HFF-Myc (cell line): ENCODE measurements at places on chromosomes 5 and 9.

DNA sequence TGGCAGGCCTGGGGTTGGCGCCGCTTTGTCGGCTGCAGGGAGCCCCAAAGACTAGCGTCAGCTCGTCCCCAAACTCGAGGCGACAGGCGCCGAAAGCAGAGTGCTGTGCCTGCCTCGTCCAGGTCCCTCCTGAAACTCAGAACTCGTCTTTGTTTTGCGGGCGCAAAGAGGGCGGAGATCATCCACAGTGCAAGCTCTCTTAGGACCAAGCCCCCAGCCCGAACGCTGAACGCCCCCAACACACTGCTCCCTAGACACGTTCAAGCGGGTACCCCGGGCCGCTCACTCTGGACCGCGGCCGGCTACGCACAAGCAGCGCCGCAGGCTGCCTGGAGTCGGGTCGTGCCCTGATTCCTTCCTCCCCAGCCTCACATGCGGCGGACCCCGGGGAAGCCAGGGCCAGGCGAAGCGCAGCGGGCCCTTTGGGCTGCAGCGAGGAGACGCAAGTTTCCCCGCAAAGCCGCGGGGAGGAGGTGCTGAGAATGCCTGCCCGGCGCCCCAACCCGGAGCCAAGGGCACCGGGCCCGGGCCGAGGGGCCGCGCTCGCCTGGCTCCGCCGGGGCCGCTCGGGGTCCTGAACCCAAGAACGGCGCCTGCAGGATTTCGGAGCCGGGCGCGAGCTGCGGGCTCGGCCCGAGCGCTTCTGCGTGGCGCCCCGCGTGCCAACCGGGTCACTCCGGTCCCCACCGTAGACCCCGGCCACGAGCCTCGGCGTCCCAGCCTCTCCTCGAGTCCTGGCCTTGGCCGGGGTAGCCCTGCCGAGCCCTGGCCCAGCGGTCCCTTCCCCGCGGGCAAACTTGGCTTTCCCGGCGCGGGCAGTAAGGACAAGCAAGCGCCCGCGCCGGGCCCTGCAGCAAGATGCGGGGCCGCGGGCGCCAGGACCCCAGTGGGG is 738 bp downstream of the FSTL4 start:
- DNase-seq, result no peak

GRCh38 chr5:166532456-166533220 is 1758.8 kb upstream of the WWC1 start:
- no peak for DNase-seq

DNA sequence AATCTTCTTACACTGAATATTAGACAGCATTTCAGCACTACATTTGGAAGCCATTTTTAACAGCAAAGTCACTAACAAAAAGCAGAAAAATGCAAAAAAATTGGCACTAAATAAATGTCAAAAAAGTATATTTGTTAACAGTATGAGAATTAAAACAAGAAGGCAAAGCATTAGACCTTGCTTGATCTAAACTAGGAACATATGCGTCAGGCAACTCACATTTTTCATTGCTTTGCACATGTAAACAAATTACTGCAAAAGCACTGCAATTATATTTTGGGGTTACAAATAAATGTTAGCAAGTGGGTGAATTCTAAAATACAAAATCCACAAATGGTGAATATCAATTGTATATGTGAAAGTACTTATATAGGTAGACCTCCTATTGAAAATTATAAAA is 49.0 kb upstream of the RAPGEF6 start:
- DNase-seq, result no peak

DNA sequence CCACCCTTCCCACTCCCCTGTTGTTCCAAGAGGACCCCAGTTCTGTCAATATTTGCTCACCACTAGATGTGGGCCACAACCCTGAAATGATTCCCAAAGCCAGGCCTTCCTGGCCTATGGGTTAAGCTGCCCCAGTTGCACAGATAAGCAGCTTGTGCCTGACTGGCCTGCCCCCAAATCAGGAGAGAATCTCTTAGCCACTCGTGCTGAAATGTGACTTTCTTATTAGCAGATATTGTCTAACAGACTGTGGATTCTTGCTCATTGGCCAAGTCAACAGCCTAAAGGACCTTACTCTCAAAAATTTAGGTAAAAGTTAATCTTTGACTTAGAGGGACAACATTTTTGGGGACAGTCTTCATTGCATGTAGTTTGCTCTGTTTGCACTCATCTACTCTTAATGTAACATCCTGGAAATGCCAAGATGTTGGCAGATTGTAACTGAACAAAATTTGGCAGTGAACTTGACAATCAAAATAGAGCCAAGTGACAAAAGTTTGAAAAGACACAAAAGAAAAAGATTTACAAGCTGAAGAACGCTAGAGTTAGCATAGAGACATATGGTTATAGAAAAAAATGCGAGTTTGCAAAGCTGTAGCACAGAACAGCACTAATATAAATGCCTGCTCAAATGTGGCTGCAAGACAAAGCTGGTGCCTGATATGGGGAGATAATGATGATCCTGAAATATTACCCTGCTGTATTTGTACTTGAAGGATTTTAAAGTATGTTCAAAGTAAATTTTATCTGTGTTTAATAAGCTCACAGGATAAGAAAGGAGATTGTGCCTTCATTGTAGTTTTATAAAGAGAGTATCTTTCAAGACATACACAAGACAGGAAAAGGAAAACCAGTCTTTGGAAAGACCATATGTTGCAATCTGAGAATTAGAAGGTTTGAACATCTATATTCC is 29.0 kb upstream of the FSD1L start:
- DNase-seq, result no peak

DNA sequence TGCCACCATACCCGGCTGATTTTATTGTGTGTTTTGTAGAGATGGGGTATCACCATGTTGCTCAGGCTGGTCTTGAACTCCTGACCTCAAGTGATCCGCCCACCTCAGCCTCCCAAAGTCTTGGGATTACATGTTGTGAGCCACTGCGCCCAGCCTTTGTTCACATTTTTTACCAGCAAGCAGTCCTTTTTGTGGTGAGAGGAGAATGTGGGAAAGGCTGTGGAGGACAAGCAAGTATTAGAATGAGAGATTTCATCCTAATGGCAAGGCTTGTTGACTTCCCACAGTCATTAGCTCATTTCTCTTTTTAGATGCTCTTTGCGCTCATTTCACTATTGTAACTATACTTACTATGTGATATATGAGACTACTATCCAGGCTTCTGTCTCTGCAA is 6.1 kb downstream of the IL31RA start:
- DNase-seq, result no peak

GRCh38 chr9:115923410-115923809 is 230.2 kb upstream of the PAPPA start:
- DNase-seq, result no peak

GRCh38 chr9:98410185-98410697 is 154.8 kb upstream of the TBC1D2 start:
- peak; percentile 16 for DNase-seq

DNA sequence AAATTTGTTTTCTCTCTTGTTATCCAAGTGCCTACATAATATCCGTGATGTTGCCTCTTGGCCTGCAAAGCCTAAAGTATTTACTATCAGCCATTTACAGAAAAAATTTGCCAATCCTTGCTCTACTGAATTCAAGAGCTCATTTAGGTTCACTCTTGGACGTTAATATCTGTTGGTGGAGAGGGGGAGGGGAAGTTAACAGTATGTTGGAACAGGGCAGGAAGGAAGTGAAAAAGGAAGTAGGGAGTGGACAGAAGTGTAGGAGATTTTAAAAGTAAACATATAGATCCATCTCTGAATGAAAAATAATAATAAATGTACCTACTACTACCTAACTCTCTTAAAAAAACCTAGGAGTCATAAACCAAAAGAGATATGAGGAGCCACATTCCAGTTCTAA is 32.8 kb downstream of the ZNF608 start:
- DNase-seq, result no peak

- DNase-seq, result no peak
Observed at GRCh38 chr5:78747055-78747454, 98.5 kb upstream of the LHFPL2 start.

DNA sequence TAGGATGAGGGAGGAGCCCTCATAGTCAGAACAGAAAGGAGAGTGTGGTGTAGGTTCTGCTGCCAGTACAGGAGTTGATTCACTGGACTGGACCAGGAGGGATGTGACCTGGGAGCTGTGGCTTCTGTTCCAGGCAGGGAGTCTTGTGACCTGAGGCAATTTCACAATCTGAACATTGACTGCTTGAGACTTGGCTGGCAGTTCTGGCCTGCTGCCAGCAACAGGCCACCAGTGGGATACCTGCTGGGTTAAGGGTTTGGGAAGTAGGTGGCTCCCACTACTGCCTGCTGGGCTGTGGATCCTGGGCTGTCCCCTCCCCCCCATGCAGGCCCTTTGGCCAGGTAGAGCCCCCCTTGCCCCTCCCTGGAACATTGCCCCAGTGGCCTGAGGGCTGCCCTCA is 268.6 kb upstream of the ARRDC3 start:
- DNase-seq, result no peak

DNA sequence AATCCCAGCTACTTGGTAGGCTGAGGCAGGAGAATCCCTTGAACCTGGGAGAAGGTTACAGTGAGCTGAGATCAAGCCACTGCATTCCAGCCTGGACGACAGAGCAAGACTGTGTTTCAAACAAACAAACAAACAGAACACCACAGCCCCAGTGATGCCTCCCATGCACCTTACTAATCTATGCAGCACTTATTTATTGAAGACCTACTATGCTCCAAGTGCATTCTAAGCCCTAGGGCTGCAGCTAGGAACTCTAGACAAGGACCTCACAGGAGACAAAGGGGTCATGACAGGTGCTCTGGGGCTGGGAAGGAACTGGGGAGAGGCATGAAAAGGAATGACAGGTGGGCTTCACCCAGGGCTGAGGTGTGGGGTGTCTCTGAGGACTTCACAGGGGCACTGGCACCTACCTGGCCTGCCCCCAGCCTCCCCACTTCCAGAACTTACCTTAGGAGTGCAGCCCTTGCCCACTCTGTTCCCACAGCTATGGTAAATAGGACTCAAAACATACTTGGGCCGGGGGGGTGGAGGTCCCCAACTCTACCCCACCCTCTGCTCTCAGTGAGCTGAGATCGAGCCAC is 69.4 kb downstream of the C9orf50 start:
- DNase-seq, result no peak

DNA sequence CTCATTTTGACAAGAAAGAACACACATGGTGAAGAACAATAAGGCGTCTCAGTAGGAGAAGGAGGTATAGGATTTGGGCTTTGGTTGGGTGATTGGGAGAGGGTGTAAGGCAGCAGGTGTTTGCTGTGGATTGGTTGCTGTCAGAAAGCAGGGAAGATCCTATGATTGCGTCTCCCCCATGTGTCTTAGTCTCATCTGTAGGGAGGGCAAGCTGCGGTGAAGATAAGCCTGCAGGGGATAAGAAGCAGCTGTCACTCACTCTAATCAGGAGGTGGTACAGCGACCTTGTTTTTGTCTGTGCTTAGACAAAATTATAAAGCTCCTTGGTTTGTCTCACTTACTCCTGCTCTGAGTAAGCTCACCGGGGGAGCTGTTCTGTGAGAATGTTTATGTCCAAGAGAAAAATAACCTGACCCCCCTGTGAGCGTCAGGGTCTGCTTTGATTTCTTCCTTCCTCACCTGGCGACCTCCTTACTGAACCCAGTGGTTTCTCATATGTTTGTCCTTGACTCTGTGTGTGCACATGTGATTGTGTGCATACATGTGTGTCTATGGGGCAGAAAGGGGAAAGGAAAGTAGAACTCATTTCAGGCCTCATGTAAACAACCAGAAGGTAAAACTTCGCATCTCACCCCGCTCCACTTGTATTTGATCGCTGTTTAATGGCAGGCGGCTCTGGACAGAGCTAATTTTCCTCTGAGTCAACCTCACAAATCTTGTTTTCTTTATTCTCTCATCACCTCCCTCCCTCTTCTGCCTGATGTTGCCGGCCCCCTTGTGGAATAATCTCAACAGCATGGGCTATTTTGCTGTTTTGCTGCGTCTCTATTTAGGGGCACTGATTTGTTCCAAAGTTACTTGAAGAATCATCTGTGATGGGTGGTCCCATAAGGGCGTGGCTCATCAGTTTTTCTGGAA is 105.6 kb downstream of the TENT4A start:
- no peak for DNase-seq

DNA sequence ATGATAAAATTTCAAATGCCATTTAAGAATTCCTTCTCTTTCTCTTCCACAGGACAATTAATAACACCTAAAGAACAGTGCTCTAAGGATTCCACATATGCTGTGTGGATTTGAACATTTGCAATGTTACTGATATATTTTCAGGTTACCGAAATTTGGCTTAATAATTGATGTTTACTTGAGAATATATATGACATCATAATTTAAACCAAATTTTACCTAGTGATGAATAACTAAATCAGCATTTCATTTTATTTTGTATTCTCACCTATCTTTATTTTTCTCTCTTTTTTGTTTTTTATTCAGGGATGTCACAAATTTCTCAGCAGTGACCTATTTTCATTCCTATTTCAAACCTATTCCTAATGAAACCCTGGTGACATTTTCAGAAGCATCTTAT is 429.6 kb downstream of the SLCO4C1 start:
- DNase-seq, result no peak

- DNase-seq, result no peak
Observed at GRCh38 chr5:59817536-59817935, 76.0 kb downstream of the PDE4D start.

DNA sequence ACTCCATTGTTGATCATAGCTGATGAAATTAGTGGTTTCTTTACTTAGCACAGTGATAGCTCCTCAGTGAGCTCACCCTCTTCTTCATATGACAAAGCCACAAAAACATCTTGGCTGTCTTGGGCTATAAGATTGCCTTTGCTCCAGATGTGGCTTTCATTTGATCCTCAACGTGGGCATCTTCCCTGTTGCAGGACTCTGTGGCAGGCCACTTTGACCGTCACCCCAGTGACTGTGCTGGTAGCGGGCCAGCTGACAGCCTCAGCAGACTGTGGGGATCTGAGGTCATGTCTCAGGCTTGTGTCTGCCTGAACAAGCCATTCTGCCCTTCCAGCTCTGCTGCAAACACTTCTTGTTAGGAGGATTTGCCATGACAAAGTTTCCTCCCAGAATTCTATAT is 422.2 kb downstream of the NR2F1-AS1 start:
- DNase-seq, result no peak

- no peak for DNase-seq
Observed at GRCh38 chr9:135048046-135048757, 39.3 kb upstream of the OLFM1 start.

GRCh38 chr9:78325343-78325742 is 28.4 kb downstream of the PSAT1 start:
- peak; percentile 91 for DNase-seq

DNA sequence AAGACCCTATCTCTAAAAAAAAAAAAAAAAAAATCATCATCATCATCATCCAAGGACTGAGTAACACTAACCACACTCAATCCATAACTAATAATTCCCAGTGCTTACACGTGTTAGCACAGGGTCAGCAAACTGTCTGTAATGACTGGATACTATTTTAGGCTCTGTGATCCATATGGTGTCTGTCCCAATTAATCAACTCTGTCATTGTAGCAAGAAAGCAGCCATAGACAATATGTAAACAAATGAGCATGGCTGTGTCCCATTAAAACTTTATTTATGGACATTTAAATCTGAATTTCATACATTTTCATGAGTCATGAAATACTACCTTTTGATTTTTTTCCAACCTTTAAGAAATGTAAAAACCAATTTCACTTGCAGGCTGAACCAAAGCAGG is 148.4 kb downstream of the SIL1 start:
- no peak for DNase-seq

GRCh38 chr5:66982470-66982869 is 214.1 kb downstream of the CD180 start:
- DNase-seq, result no peak
